Activated gamma-delta T cell treated with anti-CD3 and anti-CD28 coated beads, Interleukin-2, amount 50 U/mL, for 16 hours (primary cell): ENCODE measurements at places on chromosomes 13 and 19.

DNA sequence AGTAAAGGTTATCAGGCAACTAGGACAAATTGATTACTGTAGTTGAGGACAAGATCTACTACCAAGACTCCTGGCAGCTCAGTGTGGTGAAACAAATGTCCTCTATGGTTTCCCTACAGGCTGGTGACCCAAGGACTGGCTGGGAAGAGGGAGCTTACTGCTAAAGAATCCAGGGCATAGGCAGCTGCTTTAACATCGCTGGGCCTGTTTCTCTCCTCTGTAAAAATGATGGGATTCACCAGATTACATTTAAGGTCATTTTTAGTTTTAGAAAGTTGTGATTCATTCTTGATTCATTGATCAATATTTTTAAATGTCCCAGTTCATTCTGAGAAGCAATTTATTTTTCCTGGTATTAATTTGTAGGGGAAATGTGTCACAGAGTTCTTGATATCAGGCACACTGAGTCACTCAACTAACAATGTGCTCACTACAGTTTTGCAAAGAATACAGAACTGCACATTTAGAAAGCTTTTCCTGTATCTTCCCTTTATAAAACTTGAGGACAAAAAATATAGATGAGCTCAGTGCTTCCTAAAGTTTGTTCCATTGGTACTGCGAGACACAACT, 19.6 kb upstream of the FAM124A start:
- DNase-seq: no peak

GRCh38 chr13:106197496-106197895, 338.0 kb downstream of the EFNB2 start:
- no peak for DNase-seq

- DNase-seq: no peak
These were observed 3.5 kb upstream of the EPHX3 start for GRCh38 chr19:15235781-15236180.

- no peak for DNase-seq
These were observed 108.6 kb downstream of the ELF1 start for GRCh38 chr13:40910324-40911050.

GRCh38 chr19:29492769-29493168, 33.0 kb upstream of the VSTM2B start:
- DNase-seq: no peak

GRCh38 chr13:47066226-47066625, 169.4 kb upstream of the HTR2A start:
- DNase-seq: no peak

GRCh38 chr19:54418030-54418929, 3.0 kb downstream of the TTYH1 start:
- DNase-seq: no peak

DNA sequence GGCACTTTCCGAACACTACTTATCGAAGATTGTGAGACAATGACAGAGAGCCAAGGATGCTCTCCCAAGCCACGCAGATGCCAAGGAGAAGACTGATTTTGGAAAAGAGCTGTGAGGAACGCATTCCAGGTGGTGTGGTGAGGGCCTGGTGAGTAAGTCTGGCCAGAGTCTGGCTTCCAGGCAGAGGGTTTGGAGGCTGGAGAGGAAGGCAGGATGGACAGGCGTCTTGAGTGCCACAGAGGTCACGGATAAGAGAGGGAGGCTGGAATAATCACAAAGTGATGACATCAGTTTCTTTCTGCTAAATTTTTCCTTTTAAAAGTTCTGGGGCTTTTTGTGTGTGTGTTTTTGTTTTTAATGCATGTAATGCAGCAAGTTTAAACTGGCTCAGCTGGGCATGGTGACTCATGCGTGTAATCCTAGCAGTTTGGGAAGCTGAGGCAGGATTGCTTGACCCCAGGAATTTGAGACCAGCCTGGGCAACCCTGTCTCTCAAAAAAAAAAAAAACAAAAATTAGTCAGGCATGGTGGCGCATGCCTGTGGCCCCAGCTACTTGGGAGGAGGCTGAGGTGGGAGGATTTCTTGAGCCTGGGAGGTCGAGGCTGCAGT, 235.1 kb downstream of the NALCN start:
- DNase-seq: no peak

DNA sequence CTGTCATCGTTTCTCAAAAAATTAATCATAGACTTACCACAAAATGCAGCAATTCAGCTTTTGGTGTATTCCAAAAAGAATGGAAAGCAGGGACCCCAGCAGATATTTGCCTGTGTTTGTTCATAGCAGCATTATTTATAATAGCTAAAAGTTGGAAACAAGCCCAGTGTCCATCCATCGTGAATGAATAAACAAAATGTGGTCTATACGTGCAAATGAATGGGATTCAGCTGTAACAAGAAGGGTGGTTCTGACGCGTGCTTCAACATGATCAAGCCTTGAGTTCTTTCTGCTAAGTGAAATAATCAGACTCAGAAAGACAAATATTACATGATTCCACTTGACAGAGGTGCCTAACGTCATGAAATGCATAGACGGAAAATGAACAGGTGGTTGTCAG, 36.4 kb downstream of the PSG11 start:
- no peak for DNase-seq

DNA sequence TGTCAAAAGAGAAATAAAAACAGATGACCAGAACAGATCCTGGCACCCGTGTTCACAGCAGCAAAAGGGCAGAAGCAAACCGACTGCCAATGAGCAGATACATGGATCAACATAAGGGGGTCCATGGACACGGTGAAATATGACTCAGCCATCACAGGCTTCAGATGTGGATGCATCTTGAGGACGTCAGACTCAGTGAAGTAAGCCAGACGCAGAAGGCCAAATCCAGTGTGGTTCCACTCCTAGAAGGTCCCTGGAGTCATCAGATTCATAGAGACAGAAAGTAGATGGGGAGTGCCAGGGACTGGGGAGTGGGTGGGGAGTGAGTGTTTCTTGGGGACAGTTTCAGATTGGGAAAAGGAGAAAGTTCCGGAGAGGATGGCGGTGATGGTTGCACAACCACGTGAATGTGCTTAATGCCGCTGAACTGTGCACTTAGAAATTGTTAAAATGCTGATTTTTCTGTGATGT, 28.8 kb upstream of the SEMA6B start:
- no peak for DNase-seq

- no peak for DNase-seq
These were observed 16.9 kb downstream of the ARHGAP33 start for GRCh38 chr19:35792312-35792711.
